ENCODE measurements at places on chromosomes 7 and 10.

DNA sequence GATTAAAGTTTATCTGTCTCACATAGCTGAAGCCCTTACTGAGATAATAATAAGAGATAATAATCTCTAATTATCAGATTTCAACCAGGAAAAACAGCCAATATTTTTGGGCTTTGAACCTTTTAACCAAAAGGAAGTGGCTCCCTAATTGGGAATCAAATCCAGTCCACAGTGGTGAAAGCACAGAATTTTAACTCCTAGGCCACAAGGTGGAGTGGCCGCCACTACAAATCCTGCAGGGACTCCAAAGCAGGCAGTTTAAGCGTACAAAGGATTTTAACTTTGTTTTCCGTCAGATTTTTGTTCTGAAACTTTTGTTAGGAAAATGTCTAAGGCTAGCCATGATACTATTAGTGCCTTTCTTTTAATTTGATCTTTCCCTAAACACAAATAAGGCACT is 99.6 kb upstream of the CCNY start:
- no peak for DNase-seq

- no peak for DNase-seq
Observed at GRCh38 chr7:2759736-2760097, 71.7 kb downstream of the AMZ1 start.

DNA sequence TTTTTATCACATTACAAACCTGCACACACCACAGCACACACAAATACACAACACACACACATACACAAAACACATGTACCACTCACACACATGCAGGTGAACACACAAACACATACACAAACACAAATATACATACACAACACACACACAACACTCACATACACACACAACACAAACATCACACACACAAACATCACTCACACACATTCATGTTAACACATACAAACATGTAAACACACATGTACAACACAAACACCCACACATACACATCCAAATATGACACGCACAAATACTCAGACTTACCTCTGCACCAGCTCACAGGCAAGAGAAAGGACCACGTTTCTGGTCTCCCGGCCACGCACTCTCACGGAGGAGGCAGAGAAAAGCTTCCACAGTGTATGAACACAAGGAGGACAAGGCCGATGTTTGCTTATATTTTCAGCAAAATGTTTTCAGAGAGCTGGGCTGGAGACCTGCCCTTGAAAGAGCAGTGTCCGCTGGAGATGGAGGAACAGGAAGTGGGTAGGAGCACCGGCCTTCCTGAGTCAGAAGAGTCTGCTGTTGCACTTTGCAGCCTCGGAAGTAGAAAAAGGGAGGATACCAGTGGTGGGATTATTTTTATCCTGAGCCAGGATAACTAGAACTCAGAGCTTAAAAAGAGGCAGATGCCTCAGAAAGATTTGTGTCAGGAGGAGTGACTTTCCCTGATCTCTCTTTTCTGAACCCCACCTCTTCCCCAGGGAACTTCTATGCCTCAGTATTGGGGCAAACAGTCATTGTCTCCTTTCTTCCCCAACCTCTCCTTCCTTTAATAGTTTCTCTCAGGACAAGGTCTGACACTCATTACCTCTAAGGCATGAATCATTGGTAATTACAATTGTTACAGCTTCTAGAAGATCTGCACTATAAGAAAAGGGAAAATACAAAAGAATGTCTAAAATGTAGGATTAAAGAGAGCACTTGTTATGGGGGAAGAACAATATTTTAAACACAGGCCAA is at the start of gene GIMAP6:
TSS of gene GIMAP6 (minus strand) at position 520 of the 999 bp plus-strand sequence. CDS start 2,243 bp downstream, outside the sequence.
- DNase-seq, result no peak

- DNase-seq, result no peak
Observed at GRCh38 chr7:77467408-77467807, 51.3 kb upstream of the GSAP start.

DNA sequence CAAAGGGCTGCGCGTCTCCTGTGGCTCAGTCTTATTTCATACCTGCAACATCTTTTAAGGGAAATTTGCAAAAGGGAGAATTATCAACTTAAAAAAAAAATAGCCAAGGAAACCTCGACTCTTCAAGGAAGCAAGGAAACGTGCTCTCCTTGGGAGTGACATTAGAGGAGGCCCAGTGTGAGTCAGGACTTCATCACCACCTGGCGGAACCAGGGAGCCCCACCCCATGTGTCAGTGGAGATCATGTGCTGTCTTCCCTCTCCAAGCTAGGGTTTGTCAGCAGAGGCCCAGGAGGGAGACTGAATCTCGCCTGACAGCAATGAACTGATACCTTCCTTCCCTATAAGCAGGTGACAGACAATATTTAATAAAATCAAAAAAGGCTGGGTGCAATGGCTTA is 28.9 kb downstream of the POR start:
- no peak for DNase-seq

DNA sequence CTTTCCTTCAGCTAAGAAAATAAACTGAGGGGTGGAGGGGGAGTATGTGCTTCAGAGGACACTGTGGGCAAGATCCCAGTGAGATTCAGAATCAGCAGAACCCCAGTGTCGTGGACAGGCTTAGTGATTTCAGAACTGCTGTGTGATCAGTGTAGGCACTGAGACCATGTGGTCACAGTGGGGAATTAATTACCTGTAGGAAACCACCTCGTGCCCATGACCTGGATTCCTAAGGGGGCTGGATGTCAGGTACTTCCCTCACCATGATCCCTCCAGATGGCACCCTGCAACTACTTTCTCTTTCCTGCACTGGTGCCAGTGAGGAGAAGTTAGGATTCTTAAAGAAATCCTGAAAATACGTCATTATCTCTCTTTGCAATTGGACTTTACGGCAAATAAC is 64.4 kb downstream of the HBP1 start:
- no peak for DNase-seq

DNA sequence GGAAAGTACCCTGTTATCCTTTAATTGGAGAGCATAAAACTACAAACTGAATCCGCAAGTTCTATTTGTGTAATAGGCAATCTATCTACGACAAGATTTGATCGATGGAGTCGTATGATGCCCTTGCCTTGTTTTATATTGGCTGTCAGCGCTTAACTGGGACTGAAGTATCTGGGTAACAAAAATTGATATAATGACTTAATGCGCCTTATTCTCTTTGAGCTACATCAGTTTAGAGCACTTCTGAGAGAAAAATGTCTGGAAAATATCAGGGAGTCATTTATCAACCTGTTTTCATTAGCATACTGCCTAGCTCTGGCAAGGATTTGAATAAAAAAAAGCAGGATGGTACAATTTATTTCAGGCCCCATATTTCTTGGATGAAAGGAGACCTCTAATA is 262.1 kb downstream of the LRMDA start:
- no peak for DNase-seq

GRCh38 chr7:1963575-1963974 is 269.2 kb downstream of the MAD1L1 start:
- DNase-seq, result no peak

GRCh38 chr10:62071846-62072281 is 170.4 kb downstream of the ARID5B start:
- DNase-seq, result no peak

GRCh38 chr10:16968416-16969041 is 151.3 kb upstream of the RSU1 start:
- DNase-seq, result no peak

- no peak for DNase-seq
Observed at GRCh38 chr10:25683344-25683743, 250.7 kb upstream of the MYO3A start.

All from stimulated activated CD8-positive, alpha-beta memory T cell treated with anti-CD3 and anti-CD28 coated beads, Interleukin-4, amount 100 ng/mL, for 4 hours (primary cell).